ENCODE measurements at places on chromosomes 12 and 14.

DNA sequence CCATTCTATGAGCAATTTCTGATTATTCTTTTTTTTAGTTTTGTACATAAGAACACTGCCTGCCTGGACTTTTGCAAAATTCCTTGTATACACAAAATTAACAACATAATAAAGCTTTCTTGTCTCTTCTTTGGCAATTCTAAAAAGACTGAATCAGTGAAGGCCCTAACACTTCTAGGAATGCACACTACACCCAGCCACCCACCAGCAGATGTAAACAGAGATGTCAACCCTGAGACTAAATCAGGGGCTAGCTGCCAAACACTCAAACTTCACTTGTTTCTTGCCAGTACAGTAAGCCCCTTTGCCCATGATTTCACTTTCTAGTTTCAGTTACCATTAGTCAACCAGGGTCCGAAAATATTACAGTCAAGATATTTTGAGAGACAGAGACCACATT lies 15.5 kb downstream of the DCAF5 start:
- no peak for DNase-seq

DNA sequence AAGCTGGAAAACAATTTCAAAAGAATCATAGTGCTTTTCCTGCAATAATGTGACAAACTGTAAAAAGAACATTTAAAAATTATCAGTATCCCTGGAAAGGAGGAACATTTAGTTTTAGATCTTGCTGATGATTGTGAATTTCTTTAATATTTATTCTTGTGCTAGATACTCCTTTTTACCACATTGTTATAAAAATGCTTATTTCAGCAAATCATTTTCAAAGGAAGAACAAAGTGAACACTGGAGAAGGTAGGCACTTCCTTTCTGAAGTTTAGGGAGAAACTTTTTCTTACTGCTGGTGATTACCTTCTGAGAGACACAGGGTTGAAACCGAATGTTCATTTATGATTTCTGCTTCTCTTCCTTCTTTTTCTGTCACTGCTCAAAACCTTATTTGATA lies 45.1 kb upstream of the C12orf75 start:
- no peak for DNase-seq

DNA sequence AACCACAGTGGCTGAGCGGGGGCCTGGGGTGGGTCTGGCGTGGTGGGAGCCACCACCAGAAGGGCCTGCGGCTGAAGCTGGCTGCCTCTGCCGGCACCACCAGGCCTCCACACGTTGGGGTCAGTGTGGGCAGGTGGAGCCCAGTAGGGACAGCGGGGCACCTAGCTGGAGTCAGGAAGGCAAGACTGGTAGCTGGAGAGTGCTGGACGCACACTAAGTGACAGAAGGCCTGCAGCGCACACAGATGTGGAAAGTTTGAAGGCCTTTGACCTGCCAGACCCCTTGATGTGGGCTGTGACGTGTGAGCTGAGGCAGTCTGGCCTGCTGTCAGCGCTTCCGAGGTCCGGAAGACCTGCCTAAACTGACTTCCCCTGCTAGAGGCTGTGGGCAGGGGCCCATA lies 26.3 kb downstream of the RIN3 start:
- no peak for DNase-seq

DNA sequence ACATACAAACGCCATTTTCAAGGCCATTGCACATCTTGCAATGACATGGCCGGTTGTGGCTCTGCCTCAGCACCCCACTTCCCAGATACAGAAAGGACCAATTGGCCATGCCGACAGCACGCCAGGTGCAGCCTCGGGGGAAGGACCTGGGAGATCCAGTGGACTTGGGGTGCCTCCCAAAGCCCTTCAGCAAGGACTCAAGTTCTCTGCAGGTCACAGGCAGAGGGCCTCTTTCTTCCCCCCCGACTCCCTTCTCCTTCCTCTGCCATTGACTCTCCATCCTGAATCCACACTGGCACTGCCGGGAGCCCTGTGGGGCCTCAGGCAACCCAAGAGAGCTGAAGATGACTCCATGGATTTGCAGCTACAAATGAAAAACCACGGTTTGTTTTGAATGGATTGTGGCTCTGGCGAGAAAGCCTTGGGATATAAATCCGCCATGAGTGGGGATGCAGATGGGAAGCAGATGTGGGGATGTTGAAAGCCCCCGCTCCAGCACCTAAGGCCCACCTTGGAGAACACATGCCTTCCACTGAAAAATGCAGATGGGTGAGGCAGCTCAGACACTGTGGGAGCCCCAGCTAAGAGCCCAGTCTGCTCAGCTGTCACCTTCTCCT lies 35.1 kb upstream of the LTBP2 start:
- DNase-seq = no peak

- no peak for DNase-seq
Measured at GRCh38 chr12:93759512-93760081, 82.4 kb downstream of the CRADD start.

- no peak for DNase-seq
Measured at GRCh38 chr12:105226219-105226618, 9.8 kb downstream of the APPL2 start.

GRCh38 chr12:94149781-94150239 lies 1.4 kb downstream of the PLXNC1 start:
- no peak for DNase-seq
